ENCODE measurements at places on chromosomes 3 and 15. TPM values are rescaled to one million over a fixed set of nuclear protein-coding genes. Genes with fewer than 3 reads are reported as not detected.

Gene A4GNT
- polyA plus RNA-seq = 0.07 TPM

Gene MORC1
- polyA plus RNA-seq = 0.01 TPM

Gene IP6K2
- 176 TPM for polyA plus RNA-seq

Gene FBXW12
- polyA plus RNA-seq = 0.18 TPM

Gene OCA2
- 6.5 TPM for polyA plus RNA-seq

Gene SOX2
- polyA plus RNA-seq = 1.8 TPM

Gene CADM2
- polyA plus RNA-seq = 2.4 TPM

Gene ADIPOQ
- not detected for polyA plus RNA-seq

Gene ERICH6
- 0.09 TPM for polyA plus RNA-seq

Gene TRIM69
- 14.1 TPM for polyA plus RNA-seq

Gene SERINC4
- polyA plus RNA-seq = 0.42 TPM

Gene GPR156
- 0.33 TPM for polyA plus RNA-seq

Gene CNOT10
- 37.5 TPM for polyA plus RNA-seq

Gene PLSCR4
- 38.8 TPM for polyA plus RNA-seq

Gene CLRN1
- 8.7 TPM for polyA plus RNA-seq

Gene IQGAP1
- polyA plus RNA-seq = 90.9 TPM

Gene ALDH1A3
- polyA plus RNA-seq = 23.8 TPM

Gene MEX3B
- 5.9 TPM for polyA plus RNA-seq

Gene CYP1A2
- polyA plus RNA-seq = not detected

Gene SSUH2
- polyA plus RNA-seq = 38.7 TPM

Gene CYP11A1
- 0.55 TPM for polyA plus RNA-seq

Gene WDR76
- polyA plus RNA-seq = 4.9 TPM

Gene LXN
- 45.7 TPM for polyA plus RNA-seq

Gene DUSP7
- polyA plus RNA-seq = 9.6 TPM

Gene CD200
- 21.8 TPM for polyA plus RNA-seq

Gene SLC28A1
- 33.1 TPM for polyA plus RNA-seq

Gene ATP13A5
- polyA plus RNA-seq = 0.09 TPM

Gene PTX3
- polyA plus RNA-seq = 9.2 TPM

Gene REC114
- polyA plus RNA-seq = 0.15 TPM

Gene PYGO1
- polyA plus RNA-seq = 5.0 TPM

Gene KBTBD12
- 0.52 TPM for polyA plus RNA-seq

Gene CCDC39
- not detected for polyA plus RNA-seq

Gene CXCR6
- 2.4 TPM for polyA plus RNA-seq

Gene LRRC28
- 40.4 TPM for polyA plus RNA-seq

Gene ADAMTS7
- polyA plus RNA-seq = 10.6 TPM

Gene LRRC2
- 0.72 TPM for polyA plus RNA-seq

Gene TERC
- 1.1 TPM for polyA plus RNA-seq

Gene NR2E3
- 0.54 TPM for polyA plus RNA-seq

Gene SCG5
- polyA plus RNA-seq = 22.2 TPM

Gene CAMP
- polyA plus RNA-seq = 0.19 TPM

Gene P3H2
- 9.3 TPM for polyA plus RNA-seq

Gene SLC27A2
- 29.6 TPM for polyA plus RNA-seq

Gene GPR176
- 9.4 TPM for polyA plus RNA-seq

Gene MUC20
- polyA plus RNA-seq = 34.5 TPM

Gene POLQ
- 4.0 TPM for polyA plus RNA-seq

Gene SENP7
- 41.1 TPM for polyA plus RNA-seq

Gene VPS18
- polyA plus RNA-seq = 19.5 TPM

Gene AHSG
- 1.8 TPM for polyA plus RNA-seq

Gene BUB1B
- polyA plus RNA-seq = 12.8 TPM

Gene SLC49A4
- 14.3 TPM for polyA plus RNA-seq

Gene TGM5
- polyA plus RNA-seq = 0.03 TPM

Gene EFHB
- 0.46 TPM for polyA plus RNA-seq

Gene SPTBN5
- polyA plus RNA-seq = 1.7 TPM

Gene ST8SIA2
- 2.2 TPM for polyA plus RNA-seq

Gene THBS1
- polyA plus RNA-seq = 34.0 TPM

Gene DPPA2
- 0.03 TPM for polyA plus RNA-seq

Measured in large intestine (tissue), 12 donors.